Lung microvascular endothelial cell (primary cell): ENCODE measurements at places on chromosomes 3 and 15. TPM values are rescaled to one million over a fixed set of nuclear protein-coding genes. Genes with fewer than 3 reads are reported as not detected.

DNA sequence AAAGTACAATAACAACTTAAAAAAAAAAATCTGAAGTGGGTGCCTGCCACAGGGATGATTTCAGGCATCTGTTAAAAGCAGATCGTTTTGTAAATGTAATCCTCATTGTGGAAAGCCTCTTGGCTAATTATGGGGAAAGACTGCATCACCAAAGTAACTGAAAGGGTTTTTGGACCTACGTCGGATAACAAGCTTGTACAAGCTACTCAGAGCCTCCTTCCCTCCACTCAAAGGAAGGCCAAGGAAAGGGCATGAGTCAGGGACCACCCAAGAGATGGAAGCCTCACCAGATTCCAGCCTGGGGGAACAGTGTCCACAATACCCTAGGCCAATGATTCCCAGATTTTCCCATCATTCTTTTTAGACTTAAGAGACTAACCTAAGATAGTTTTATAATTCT lies 84.3 kb downstream of the ATP1B3 start:
- DNase-seq, result no peak

DNA sequence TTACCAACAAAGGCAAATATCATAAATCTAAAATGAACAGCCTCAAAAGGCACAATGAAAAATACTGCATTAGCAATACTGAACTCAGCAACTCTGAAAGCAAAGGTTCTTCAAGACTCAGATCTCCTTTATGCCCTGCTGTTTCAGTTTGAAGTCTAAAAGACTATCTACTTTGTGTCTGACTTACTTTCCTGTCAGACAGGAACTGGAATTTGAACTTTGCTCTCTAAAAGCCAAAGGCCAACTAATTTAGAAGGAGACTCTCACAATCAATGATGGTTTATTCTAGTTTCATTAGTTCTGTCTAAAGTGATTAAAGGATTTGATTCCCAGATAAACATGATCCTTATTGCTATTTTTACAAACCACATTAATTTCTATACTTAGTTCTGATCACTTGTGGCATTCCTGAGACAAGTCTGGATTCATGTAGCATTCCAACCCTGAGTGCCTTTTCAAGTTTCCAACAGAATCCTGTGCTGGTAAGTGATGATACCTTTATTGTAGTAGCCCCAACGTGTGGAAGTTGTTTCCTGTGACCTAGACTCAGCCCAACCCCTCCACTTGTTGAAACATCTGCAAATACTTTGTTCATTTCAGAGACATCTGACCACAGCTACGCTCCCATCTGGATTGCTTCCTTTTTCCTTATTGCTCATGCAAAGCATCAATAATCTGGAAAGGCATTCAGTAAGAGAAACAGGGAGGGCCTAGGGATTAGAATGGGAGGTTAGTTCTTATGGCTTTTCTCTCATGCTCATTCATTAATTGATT lies 14.9 kb upstream of the LEKR1 start:
- no peak for DNase-seq

DNA sequence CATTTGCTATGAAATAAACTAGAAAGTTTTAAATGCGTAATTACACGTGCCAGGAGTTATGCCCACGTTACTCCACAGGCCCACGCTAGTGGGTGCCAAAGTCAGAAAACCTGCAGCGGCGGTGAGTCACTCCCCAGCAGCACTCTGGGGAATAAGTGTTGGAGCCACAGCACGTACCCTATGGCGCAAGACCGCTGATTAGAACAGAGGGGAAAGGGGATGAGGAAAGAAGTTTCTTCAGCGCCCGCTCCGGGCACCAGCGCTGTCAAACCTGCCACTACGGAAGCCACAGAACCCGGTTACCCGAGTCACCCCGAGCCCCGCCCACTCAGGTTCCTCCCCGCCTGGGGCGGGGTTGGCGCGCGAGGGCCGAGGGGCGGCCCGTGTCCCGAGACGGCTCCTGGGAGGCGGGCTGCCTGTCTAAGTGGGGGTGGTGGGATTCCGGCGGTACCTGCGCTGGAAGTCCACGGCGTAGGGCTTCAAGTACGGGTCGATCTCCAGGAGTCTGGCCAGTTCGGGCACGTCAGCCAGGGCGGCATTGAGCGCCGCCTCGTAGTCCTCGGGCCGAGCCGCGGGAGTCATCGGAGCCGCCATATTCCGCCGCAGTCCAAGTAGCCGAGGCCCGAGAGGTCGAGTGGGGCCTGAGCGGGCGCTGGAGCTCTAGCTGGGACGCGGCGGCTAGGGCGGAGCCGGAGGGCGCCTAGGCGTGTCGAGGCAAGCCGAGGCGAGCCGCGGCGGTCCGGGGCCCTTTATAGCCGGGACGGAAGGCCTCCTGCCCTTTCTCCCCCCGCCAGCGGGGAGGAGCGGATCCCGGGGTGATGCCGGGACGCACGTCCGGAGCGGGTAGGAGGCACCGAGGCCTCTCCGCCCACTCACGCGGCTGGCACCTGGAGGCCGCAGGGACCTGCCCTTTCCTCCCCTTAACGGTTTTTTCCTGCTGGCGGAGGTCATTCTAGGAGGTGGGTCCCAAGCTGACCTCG lies at the start of gene GBE1:
GBE1 (minus strand) TSS at position 722 of the 980 bp plus-strand sequence; CDS start at position 594, 128 bp downstream.
- peak; percentile 89 for DNase-seq

GRCh38 chr3:193851941-193852674 lies 259.1 kb downstream of the OPA1 start:
- no peak for DNase-seq

- DNase-seq, result no peak
Observed at GRCh38 chr3:81931265-81932251, 170.1 kb upstream of the GBE1 start.

DNA sequence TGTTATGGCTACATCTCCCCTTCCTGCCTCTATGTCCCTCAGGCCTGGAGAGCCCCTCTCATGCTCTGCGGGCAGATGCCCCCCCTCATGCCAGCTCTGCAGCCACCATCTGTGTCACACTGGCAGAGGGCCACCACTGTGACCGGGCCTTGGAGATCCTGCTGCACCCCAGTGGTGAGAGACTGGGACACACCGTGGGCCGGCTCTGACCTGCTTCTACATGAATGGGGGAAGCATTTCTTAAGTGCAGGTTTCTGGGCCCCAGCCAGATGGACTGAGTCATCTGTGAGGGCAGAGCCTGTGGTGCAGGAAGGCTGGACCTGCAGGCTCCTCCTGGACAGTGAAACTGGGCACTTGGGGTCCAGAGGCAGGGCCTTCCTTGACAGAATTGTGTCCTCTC lies 4.8 kb downstream of the VWA5B2 start:
- peak; percentile 76 for DNase-seq

GRCh38 chr15:85587707-85588411 lies 206.9 kb downstream of the KLHL25 start:
- no peak for DNase-seq

DNA sequence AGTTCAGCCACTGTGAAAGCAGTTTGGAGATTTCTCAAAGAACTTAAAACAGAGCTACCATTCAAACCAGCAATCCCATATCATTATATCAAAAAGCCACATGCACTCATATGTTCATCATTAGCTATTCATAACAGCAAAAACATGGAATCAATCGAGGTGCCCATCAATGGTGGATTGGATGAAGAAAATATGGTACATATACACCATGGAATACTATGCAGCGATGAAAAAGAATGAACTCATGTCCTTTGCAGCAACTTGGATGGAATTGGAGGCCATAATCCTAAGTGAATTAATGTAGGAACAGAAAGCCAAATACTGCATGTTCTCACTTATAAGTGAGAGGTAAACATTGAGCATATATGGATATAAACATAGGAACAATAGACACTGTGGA lies 32.1 kb downstream of the IMPG2 start:
- no peak for DNase-seq

DNA sequence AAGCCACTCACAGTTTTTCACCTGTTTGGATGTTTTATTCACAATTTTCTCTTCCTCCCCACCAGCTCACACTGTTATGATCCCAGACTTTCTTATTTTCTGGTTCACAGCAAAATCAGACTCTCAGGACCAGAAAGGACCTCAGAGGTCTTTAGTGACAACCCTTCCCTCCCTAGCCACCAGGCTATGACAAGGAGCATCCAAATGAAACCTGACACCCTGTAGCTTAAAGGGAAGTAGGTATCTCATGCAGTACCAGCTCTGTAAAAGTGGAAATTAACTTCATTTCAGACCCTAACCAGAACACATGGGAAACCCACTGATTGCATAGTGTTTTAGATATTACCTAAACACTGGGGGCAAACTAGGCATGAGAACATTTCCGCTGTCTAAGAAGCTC lies 45.3 kb downstream of the ATP13A5 start:
- no peak for DNase-seq

GRCh38 chr3:78974181-78974790 lies 793.5 kb downstream of the ROBO1 start:
- no peak for DNase-seq

GRCh38 chr3:197687570-197687969 lies 49.1 kb downstream of the RUBCN start:
- no peak for DNase-seq

DNA sequence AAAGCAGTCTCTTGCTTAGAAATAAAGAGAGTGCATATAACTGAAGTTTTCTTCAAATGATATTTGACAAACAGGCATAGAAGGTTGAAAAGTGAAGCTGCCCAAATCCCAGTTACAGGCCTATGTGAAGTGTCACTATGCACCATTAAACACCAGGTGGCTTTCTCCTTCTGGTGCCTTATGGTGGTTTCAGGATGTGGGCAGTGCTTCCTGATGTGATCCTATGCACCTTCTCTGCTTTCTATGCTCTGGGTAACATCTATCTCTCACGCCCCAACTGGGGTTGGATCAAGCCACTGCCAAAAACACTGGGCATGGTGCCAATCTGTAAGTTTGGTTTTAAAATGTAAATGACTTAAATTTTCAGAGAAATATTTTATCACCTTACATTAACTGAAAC lies 744.7 kb downstream of the TUSC7 start:
- DNase-seq, result peak; percentile 9

DNA sequence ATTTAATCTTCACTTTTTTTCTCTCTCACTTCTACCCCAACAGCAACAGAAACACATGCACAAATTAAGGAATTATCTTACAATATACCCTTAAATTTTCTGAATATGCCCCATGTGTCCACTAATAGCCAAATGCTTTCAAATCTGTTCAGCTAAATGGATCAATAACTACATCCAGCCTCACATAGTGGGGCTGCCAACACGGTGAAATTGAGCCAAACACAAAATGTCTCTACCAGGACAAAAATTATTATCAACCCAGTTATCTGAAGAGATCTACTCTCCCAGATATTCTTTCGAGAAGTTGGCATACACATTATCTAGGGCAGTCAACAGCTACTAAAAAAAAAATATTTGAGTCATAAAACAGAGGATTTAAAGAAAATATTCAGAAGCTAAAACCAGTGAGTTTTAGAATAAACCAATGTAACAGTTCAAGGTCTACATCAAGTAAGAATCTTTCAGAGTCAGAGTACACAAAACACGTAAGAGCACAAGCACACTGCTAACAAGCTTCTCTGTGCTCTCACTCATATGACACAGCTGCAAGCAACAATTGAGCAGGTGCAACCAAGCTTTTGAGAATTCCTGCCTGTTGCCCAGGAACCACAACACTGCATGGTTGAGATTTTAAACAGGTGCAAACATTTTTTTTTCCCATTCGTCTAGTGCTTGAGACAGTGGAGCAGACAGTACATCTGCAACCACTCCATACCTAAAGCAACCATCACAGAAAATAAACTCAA lies 247.7 kb downstream of the ZBTB20 start:
- DNase-seq, result no peak

DNA sequence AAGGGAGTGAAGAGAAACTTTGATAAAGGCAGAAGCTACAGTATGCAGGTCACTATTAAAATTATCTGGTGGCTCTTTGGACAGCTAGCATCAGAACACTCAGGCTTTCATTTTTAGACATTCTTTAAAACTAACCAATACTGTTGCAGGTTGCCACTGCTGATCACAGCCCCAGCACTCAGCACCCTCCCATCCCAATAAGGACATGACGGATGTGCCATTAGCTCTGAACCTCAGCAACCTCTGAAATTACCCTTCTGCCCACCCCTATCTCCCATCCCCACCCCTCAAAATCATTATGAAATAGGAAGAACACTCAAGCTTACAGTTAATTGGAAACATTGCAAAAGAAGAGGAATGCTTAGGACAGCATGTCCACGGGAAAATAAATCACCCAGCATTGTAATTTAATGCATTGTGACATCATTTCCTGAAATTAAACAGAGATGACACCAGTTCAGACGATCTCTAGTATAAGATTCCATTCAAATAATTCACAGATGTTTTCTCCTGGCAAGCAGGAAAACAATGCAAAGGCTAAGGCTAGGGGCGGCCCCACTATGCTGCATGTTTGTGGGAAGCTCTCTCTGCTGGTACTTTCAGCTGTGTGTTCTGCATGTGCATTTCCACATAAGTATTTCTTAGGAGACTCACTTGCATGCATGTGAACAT lies 71.6 kb downstream of the MEIS2 start:
- DNase-seq, result peak; percentile 53

- DNase-seq, result no peak
Observed at GRCh38 chr3:27293939-27294338, 75.2 kb downstream of the NEK10 start.

DNA sequence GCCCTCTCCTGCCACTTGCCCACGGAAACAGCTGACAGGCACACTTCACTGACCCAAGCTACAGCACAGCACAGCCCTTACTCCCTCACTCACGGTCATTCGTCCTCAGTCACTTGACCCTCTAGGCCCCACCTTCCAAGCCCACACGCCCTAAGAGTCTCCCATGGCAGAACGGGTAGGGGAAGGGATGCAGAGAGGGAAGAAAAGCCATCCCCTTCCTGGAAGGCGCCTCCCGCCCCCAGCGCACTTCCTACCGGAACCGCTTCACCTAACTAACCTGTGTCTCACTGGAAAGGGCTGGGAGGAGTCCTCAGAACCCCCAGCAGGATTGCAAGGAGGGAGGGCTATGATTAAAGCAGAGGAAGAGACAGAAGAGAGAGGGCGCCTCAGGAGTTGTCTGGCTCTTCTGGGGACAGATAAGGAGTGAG lies 22.9 kb downstream of the EPHB3 start:
- no peak for DNase-seq

- DNase-seq, result peak; percentile 65
Observed at GRCh38 chr3:45666757-45667431, 22.3 kb upstream of the SACM1L start.

- DNase-seq, result no peak
Observed at GRCh38 chr15:82656641-82657266, 9.6 kb upstream of the CPEB1 start.

A4GNT gene
- total RNA-seq, result not detected in 2 replicates

RNU5B-1 gene
- total RNA-seq, result not detected in 2 replicates

USP13 gene
- total RNA-seq, result 14.8 and 37.5 TPM in 2 replicates

CD80 gene
- total RNA-seq, result under 0.01 TPM in 1 of 2 replicates, not detected in the other

P2RY14 gene
- total RNA-seq, result not detected in 2 replicates

CYP11A1 gene
- total RNA-seq, result not detected in 2 replicates

NDN gene
- total RNA-seq, result 25.3 and 26.8 TPM in 2 replicates

DAZL gene
- not detected in 2 replicates for total RNA-seq

EFCAB12 gene
- total RNA-seq, result under 0.01 TPM in 2 replicates

OR5K2 gene
- not detected in 2 replicates for total RNA-seq

DTWD1 gene
- total RNA-seq, result 10.7 and 12.1 TPM in 2 replicates

DCP1A gene
- total RNA-seq, result 7.2 and 10.7 TPM in 2 replicates

GP5 gene
- under 0.01 and 0.20 TPM in 2 replicates for total RNA-seq

CTDSPL gene
- 82.8 and 206 TPM in 2 replicates for total RNA-seq

DNASE1L3 gene
- 3.1 and 5.0 TPM in 2 replicates for total RNA-seq

TGFBR2 gene
- total RNA-seq, result 291 and 425 TPM in 2 replicates
